ENCODE measurements at places on chromosomes 16 and 17. TPM values are rescaled to one million over a fixed set of nuclear protein-coding genes. Genes with fewer than 3 reads are reported as not detected.

The CLDN7 gene
- 5.9 TPM for total RNA-seq

The LHX1 gene
- not detected for total RNA-seq

The KRTAP4-4 gene
- total RNA-seq = not detected

The TEX19 gene
- not detected for total RNA-seq

The METTL2A gene
- 12.1 TPM for total RNA-seq

The IL17C gene
- total RNA-seq = 0.39 TPM

The EPN3 gene
- total RNA-seq = 0.08 TPM

The CDH3 gene
- 1.1 TPM for total RNA-seq

The C17orf78 gene
- not detected for total RNA-seq

The FBXW10B gene
- total RNA-seq = 0.38 TPM

The OR1A1 gene
- 0.09 TPM for total RNA-seq

The NPIPA8 gene
- total RNA-seq = not detected

The CHST5 gene
- total RNA-seq = 0.09 TPM

The HBA2 gene
- total RNA-seq = 13.2 TPM

The VPS4A gene
- total RNA-seq = 55.9 TPM

The ABI3 gene
- total RNA-seq = 21.7 TPM

The RNF222 gene
- not detected for total RNA-seq

The ABCC3 gene
- 2.2 TPM for total RNA-seq

The RASL10B gene
- total RNA-seq = 0.56 TPM

The TMC7 gene
- total RNA-seq = not detected

The ADGRG1 gene
- 91.7 TPM for total RNA-seq

The PIK3R6 gene
- total RNA-seq = 0.72 TPM

The GNGT2 gene
- 6.3 TPM for total RNA-seq

The CDC42EP4 gene
- 1.2 TPM for total RNA-seq

The MYL4 gene
- total RNA-seq = not detected

The ATP6V0D1 gene
- total RNA-seq = 45.8 TPM

The TOX3 gene
- not detected for total RNA-seq

The SLC6A2 gene
- total RNA-seq = not detected

The CAMKK1 gene
- 9.3 TPM for total RNA-seq

The SLC12A3 gene
- total RNA-seq = 0.35 TPM

The AIPL1 gene
- total RNA-seq = not detected

The RNF166 gene
- total RNA-seq = 369 TPM

The UTS2R gene
- not detected for total RNA-seq

The TRIM72 gene
- total RNA-seq = 0.03 TPM

The ASGR1 gene
- total RNA-seq = 1.8 TPM

The TM4SF5 gene
- not detected for total RNA-seq

The BFAR gene
- total RNA-seq = 36.6 TPM

The ABCC6 gene
- not detected for total RNA-seq

The ABCC11 gene
- total RNA-seq = not detected
